ENCODE measurements at places on chromosomes 7 and 10.
A peak's percentile ranks its signal among the peaks of the same experiment; 100 is the strongest.

DNA sequence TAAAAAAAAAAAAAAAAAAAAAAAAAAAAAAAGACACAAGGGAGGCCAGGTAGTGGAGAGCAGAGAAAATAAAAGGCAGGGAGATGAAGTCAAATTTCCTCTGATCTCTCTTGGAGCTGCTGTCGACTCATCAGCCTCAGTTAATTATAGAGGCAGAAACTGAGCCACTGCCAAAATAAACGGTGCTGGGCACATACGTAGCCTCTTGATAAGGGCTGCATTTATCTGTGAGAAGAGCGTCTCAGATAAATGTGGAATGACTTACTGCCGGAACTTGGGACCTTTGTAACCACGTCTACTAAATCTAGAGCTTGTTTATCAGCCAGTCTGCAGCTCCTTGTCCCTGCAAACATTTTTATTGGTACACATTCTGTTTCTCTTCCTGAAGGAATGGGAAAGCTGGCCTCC lies 162.3 kb downstream of the BAMBI start:
- peak; percentile 27 for DNase-seq

- DNase-seq = no peak
Observed at GRCh38 chr10:5817322-5818047, 4.3 kb upstream of the GDI2 start.

DNA sequence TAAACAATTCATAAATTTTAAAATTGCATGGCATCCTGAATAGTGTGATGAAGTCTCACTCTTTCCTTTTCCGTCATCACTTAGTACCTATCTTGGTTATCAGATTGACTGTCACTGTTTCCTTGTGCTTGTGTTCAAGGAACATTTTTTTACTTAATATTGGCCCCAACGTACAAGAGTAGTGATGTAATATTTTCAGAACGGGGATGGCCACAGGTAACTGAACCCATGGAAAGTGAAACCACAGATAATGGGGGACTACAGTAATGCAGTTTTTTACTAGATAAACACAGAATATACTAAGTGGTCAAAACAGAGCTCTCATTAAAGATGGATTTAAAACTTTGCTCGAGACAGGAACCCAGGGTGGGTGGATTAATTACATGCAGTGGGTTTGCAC lies 85.4 kb downstream of the MACC1 start:
- DNase-seq = no peak

DNA sequence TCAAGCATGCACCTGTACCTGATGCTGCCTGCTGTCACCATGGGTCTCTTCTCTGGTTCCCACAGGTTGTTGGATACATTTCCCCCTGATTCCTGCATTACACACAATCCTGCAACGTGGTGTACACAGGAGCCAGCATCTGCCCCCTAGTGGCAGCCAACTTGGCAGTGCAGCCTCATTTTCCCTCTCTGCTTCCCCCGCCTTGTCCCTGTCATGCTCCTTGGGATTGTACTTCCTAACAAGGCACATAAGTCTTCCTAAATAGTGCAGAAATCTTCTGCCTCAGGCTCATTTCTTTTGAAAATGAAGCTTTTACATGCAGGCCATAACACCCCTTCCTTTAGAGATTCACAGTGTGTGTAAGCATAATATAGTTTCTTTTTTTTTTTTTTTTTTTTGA lies 387.5 kb downstream of the CCSER2 start:
- DNase-seq = peak; percentile 7

GRCh38 chr7:28799619-28800018 lies 158.5 kb downstream of the TRIL start:
- no peak for DNase-seq

GRCh38 chr10:70323697-70324338 lies 40.0 kb upstream of the NPFFR1 start:
- no peak for DNase-seq

DNA sequence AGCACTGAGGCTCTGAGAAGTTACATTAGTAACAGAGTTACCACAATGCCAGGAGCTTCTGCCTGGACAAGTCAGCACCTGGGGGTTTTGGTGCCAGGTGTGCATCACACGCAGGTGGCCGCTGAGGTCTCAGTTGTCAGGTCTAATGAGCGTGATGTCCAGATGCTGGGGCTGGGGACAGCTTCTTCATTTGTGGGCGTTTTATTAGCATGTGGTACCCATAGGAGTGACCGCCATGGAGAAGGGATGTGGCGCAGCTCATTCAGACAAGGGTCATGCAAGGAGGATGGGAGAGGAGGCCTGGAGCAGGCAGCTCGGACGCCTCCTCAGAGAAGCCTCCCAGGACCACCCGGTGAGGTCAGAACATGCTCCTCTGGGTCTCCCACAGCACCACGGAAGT lies 27.8 kb downstream of the FAM241B start:
- no peak for DNase-seq

DNA sequence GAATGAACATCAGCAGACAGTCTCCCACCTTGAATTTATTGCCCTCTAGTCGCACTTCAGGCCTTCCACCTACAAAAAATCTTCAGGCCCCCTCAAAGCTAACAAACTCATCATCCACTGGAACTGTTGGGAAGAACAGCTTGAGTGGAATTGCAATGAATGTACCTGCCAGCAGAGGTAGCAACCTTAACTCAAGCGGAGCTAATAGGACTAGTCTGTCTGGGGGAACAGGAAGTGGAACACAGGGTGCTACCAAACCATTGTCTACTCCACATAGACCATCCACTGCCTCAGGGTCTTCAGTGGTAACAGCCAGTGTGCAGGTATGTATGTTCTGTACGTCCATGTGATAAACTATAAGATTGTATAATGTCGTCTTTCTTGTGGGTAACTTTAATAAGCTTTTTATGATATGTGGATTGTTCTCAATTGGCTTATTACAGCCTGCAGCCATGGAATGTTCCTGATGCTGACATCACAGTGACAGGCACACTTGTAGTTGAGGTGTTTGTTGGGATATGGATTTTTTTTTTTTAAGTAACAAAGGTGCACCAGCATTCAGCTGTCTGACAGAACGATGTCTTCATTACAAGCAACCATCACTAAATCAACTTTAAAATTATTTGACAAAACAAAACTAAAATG lies 53.3 kb downstream of the UBN2 start:
- DNase-seq = no peak

GRCh38 chr10:120732067-120732466 lies 119.1 kb upstream of the WDR11 start:
- no peak for DNase-seq

- no peak for DNase-seq
Observed at GRCh38 chr7:55211726-55212125, 153.4 kb upstream of the LANCL2 start.

- peak; percentile 71 for DNase-seq
Observed at GRCh38 chr7:5692845-5693278, 88.6 kb downstream of the RNF216 start.

GRCh38 chr7:84970670-84971069 lies 216.2 kb downstream of the SEMA3D start:
- DNase-seq = no peak

DNA sequence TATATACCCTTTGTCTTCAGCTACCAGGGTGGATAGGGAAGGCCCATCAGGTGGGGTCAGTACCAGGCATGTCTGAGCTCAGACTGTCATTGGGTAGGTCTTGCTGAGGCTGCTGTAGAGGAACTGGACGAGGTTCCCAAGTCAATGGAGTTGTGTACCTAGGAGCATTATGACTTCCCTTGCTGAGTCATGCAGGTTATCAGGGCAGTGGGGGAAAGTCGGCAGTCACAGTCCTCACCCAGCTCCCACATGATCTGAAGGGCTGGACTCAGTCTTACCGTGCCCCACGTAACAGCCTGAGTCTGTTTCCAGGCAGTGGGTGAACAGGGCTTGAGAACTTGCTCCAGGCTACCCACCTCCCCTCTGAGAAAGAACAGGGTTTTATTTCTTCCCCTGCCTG lies 260.8 kb upstream of the COBL start:
- DNase-seq = no peak

DNA sequence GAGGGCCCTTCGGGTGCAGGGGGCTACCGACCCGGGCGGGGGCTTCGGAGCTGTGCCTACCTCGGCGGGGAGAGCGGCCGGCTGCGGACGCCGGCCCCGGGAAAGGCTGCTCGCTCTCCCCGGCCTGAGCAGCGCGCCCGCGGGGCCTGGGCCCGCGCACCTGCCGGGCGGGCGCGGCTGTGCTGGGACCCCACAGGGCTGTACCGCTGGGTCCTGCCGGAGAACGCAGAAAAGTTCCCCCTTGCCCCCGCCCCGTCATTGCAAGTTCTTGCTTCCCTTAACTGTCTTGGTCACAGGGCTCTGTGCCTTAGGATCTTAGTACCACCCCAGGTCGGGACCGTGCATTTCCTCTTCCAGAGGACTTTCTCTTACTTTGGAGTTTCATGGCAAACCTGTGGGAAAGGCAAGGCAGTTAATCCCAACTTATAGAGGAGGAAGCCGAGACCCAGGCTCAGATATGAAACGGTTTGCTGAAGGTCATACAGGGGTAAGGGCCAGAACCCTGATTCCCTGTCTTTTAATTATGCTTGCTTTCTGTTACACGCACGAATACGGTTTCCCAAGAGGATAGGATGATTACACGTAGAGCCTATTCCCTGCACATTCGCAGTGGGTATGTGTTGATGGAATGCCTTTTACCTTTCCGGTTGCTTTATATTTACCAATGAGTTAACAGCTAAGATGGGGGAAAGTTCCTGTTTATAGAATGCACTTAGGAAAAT lies 652 bp downstream of the PCGF5 start:
- DNase-seq = peak; percentile 27

GRCh38 chr10:19200211-19200610 lies 151.6 kb downstream of the MALRD1 start:
- DNase-seq = no peak

- peak; percentile 19 for DNase-seq
Observed at GRCh38 chr7:27953777-27954176, 213.8 kb downstream of the TAX1BP1 start.

DNA sequence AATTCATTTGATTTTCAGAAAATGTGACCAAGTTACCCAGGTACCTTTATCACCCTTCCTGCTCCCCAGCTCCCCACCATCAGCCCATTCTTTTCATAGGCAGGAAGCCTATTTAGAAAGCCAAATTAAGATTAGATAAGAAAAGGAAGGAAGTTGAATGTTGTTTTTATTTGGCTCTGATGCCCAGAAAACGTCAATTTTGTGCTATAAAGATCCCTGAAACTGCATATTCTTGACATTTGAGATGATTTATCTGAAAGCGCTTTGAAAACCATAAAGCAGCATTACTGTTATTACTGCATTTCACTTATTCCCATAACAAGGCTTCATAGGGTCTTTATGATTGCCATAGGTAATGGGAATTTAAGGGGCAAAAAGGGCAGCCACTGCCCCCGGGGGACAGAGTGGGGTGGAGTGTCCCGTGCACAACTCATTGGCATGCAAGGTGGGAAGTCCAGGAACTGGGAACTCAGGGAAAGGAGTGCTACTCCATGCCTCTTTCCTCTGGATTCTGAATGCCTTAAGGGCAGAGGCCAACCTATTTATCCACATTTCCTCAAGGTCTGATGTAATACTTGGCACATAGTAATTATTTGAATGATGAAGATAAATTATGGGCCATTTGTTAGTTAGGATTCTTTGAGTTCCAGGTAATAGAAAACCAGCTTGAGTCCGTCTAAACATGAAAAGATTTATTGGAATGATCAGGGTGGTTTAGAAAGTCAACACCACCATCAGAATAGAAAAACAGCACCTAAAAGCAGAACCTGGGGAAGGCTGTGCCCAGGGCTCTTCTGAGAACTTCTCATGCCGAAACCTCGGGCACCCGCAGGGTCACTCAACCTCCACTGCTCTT lies 100.6 kb upstream of the ELMO1 start:
- DNase-seq = no peak

GRCh38 chr10:114022766-114023597 lies 20.7 kb upstream of the ADRB1 start:
- peak; percentile 90 for DNase-seq

GRCh38 chr7:102837802-102838201 lies 75.0 kb upstream of the LRRC17 start:
- DNase-seq = no peak

GRCh38 chr7:69599955-69600709 lies 1.9 kb downstream of the AUTS2 start:
- DNase-seq = peak; percentile 35

DNA sequence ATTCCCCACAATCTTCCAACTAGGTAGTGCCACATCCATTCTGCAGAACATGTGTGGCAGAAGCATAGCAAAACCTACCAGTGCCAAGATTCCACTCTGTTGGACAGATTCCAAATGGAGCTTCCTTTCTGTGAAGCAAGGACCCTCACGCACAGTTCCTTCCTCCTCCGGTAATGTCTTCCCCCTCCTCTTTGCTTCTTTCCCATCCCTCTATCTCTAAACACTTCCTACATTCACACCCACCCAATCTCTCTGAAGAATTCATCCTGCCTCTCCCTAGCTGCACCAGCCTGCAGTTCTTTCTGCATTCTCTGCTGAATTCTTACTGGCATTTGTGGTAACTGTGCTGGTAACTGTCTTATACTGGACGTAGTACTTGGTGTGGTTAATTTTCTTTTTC lies 124.9 kb downstream of the RNLS start:
- DNase-seq = no peak

DNA sequence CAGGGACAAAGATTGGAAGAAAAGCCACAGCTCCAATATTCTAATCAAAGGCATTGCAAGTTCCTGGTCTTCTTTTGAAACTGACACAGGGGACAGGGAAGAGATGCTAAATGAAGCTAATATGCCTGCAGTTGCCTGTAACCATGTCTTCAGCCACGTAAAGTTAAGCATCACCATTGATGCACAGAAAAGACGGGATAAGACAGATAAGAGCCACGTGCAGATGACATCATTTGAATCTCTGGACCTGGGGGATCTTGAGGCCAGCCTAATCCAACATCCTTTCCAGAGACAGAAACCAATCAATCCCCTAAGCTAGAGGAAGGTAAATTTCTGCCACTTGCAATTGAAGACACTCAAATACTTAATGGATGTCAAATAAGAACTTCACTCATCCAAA lies 93.4 kb downstream of the PIP4K2A start:
- no peak for DNase-seq

DNA sequence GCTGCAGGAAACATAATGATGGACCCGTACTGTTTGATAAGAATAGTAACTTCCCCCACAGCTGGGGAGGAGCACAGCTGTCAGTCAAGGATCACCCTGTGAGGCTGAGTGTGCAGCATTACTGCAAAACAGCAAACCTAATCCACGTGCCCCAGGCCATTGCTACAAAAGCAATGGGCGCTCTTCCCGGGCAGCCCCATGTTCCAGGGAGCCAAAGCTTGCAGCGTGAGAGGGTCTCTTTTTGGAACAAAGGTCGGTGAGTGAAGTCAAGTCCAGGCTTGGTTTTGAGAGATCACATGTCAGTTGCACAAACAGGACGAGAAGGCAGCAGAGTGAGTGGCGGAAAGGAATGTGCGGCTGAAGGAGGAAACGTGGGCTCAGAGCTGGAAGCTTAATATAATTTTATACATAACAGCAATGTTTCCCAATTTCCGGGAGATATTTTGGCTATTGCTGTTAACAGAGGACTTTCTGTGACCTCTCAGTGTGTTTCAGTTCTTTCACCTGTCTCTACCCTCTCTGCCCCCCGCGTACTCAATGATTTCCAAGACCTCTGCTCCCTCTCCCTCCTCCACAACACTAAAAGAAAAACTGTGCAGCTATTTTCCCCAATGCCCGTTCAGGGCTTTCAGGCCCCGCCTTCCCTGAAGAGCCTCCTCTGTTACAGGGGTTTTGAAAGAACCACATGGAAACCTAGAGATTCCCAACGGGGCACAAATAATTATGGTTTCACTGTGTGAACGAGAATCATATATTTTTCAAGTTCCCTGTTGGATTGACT lies 128.9 kb downstream of the MTPAP start:
- DNase-seq = peak; percentile 54

- DNase-seq = no peak
Observed at GRCh38 chr10:6072215-6072934, 10.2 kb upstream of the IL2RA start.
